ENCODE measurements at places on chromosomes 3 and 15.

GRCh38 chr3:116046350-116046749 lies 398.9 kb downstream of the LSAMP start:
- DNase-seq: no peak

GRCh38 chr15:47963265-47963664 lies 157.5 kb upstream of the SLC24A5 start:
- DNase-seq: peak; percentile 70

GRCh38 chr3:76383781-76384180 lies 598.4 kb upstream of the ZNF717 start:
- DNase-seq: no peak

DNA sequence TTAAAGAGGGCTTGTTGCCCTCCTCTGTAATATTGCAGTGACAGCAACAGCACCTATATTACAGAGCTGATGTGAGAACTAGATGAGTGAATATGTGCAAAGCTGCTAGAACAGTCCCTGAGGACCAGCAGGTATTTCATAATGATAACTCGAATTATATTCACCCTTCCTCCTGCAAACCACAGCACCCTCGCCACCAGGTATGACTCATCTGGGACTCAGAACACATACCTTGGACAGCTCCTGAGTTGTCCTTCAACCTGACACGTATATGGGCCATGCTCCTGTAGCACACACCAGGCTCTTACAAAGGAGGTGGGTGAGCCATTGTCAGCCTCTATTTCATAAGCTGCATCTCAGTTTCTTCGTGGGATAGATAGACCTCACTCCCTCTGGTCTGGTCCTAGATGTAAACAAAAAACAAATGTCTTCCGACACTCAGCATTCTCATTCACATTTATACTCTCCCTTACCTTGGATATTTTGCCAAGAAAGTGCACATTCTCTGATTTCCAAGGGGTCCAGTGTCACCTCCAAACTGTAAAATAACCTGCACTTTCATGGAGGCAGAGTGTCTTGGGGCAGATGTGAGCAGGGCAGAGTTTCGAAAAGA lies 124.5 kb downstream of the TLE3 start:
- no peak for DNase-seq

DNA sequence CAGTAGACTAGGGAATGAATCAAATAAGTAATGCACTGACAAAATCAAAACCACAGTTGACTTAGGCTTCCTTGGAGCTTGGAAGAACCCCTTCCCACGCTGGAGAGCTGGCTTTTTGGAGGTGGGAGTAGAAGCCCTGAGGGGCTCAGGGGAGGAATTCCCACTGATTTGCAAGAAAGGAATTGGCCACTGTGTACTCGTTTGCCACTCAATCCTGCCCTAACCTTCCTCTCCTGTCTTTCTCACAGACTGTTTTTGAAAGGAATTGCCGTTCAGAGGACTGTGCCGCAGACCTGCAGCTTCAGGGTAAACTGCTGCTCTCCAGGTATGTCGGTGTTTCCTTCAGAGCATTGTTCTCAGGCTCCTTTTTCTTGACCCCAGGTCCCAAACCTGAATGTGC lies 208.2 kb upstream of the CTDSPL start:
- DNase-seq: no peak

GRCh38 chr3:39280571-39280970 lies 735 bp upstream of the CX3CR1 start:
- no peak for DNase-seq

DNA sequence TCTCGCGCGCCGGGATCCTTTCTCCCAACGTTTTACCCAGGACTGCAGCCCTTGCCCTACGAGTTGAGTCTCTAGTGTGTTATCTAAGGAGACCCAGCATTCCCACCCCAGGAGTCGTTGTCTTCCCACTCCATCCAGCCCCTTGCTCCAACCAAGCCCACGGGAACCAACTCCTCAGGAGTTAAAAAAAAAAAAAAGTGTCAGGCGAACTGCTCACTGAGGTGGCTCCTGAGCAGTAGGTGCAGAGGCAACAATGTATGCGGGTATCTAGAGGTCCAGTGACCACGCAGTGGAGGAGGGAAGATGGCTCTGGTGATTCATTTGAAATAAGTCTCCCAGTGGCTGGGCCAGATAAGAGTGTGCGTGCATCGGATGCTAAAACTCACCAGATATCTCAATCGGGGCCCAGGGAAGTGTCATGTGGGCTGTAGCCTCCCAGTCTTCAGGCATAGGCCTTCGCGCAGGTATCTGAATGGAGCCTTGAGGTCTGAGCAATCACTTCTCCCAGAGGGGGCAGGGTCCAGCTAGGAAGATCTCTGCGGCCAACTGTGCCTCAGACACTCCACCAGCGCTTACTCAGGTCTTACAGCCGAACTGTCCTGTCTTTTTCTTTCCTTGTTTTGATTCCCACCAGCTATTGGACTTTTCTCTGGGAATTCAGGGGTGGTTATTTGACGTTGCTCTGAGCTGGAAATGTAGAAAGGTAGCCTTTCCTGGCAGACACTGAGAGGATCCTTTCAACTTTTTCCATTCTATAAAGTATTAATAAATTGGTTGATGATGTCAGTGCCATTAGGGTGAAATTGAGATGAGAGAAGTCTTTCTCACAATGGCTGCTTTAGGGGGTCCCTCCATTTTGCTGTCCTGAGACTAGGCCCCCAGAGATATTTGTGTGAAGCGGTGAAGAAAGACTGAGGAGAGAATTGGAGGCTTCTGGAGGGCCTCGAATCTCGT lies 21.0 kb downstream of the ZIC4 start:
- no peak for DNase-seq

GRCh38 chr3:196634829-196635228 lies 4.7 kb upstream of the NRROS start:
- no peak for DNase-seq

GRCh38 chr15:69789648-69790393 lies 307.9 kb downstream of the TLE3 start:
- DNase-seq: no peak

- DNase-seq: no peak
These were observed 57.7 kb downstream of the DUT start for GRCh38 chr15:48388910-48389309.

GRCh38 chr3:36212251-36212650 lies 168.1 kb upstream of the STAC start:
- DNase-seq: no peak

DNA sequence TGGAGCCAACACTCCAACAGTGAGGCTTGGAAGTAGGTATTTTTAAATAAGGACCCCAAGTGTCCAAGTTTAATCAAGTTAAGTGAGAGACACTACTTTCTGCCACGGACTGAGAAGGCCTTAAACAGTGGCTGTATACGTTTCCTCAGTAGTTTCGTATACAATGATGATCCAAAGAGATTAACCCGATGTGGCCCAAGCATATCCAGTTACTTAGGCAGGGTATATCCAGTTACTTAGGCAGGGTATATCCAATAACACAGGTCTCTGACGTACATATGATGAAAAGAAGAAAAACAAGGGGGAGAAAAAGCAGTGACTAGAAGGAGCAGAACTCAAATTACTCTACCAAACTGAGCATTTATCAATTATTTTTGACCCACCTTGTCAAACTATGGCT lies 591.4 kb downstream of the FOXP1 start:
- DNase-seq: no peak

- no peak for DNase-seq
These were observed 289.9 kb upstream of the RASGRP1 start for GRCh38 chr15:38854506-38854905.

DNA sequence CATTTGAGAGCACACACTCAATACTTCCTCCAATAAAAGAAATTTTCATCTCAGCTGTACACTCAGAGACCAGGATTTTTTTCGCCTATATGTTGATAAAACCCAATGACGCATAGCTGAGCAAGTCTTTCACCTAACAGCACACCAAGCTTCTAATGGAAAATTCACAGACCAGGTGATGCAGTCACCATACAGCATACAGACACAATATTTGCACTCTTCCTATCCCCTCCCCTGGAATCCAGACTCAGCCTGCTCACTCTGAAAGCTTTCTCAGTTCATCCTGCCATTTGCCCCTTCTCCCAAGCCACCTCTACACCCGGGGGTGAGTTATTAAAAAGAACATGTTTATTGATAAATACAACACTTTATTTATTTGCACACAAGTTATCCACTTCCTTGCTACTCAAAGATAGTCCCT lies 1.7 kb downstream of the TBC1D5 start:
- no peak for DNase-seq

- no peak for DNase-seq
These were observed 34.4 kb upstream of the CCDC80 start for GRCh38 chr3:112675349-112675748.

DNA sequence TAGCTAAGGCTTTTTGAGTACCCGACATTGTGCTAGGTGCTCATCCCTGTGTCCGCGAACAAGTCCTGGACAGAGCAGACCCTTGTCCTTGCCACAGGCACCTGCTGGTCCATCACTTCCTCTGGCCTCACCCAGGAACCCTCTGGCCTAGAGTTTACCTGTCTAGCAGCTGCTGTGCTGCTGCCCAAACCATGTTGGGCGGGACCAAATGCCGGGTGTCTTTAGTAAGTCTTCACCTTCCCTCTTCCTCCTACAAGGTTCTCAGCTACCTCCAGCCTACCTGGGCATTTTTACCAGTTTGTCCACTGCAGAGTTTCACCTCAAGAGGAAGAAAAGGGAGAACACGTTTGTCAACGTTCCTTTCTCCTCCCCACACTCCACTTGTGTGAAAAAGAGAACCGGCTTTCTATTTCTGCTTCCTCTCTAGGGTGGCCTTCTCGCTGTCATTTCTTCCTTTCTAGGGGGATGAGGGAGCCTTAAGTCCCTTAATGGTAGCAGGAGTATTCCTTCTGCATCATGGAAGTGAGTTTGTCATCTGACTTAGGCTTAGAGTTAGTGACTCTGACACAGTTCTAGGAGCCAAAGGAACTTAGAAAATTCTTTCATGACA lies 80.4 kb upstream of the GCNT3 start:
- no peak for DNase-seq

GRCh38 chr3:144496141-144496835 lies 524.7 kb downstream of the DIPK2A start:
- DNase-seq: no peak

DNA sequence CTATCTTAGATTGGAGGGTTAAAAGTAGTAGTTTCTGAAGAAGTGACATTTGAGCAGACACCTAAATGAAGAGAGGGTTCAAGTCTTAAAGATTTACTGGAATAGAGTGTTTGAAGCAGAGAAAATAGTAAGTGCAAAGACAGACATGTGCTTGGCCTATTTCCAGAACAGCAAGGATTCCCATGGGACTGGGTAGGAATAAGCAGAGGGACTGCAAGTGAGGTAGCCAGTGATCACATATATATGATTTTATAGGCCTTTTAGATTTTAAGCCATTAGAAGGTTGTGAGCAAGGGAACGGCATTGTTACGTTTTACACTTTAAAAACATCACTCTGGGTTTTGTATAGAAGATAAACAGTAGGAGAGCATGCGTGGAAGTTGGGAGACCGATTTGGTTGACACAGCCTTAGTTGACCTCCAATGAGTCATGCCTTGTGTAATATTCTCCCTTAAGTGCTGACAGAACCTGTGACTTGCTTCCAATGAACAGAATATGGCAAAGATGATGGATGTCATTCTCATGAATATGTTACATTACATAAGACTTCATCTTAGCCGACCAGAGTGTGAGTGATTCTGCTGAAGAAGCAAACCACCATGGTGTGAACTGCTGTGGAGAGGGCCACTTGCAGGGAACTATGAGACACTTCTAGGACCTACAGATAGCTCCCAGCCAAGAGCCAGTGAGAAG lies 37.1 kb upstream of the SLC4A7 start:
- DNase-seq: no peak

DNA sequence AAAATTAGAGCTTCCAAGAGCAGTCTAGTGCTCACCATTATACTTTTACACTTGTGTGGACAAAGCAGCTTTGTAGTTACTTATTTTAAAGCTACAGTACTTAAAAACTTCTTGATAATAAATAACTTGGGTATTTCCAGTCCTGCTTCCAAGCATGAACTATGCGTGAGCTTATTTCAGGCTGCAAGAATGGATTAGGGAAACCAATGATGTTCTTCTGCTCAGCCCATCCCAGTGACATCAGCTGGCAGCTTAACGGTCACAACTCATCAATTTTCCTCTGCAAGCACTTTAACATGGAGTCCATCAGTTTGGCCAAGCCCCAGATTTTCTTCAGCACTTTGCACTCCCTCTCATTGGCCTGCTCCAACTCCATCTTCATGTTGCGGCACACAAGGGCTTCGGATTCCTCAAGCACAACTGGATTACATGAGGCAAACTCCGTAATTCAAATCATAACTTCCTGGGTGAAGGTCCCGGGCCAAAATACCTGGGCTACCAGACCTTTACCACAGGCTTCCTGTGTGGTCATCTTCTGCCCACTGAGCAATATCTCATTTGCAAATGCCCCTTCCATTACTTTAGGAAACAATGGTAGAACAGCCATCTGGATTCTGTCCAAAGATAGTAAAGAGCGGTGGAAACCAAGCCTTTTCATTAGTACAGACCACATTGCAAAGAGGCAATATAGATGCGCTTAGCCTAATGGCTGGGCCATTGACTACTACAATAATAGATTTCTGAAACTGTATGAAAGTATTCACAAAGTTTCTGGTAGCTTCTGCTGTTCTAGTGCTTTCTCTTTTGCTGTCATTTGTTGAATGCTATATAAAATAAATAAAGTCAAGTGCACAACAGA lies 87.5 kb upstream of the DAZL start:
- no peak for DNase-seq

GRCh38 chr15:40121911-40122638 lies 13.4 kb upstream of the BMF start:
- no peak for DNase-seq

DNA sequence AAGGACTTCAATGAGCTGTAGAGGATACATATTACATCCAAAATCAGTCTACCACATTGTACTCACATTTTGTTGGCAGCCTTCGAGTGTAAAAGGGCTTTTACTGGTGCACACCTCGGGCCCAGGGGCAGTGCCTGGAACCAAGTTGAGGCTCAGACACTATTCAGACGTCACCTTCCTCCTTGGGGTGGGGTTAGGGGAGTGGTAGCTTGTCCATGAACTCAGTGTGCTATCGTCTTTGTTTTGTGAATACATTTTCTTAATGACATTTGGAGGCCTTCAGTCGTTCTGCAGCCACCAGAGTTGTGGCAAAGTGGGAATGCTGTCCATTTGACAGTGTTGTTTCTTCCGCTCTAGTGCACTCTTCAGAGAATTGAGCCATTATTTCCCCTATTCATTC lies 114.2 kb downstream of the PGPEP1L start:
- no peak for DNase-seq

DNA sequence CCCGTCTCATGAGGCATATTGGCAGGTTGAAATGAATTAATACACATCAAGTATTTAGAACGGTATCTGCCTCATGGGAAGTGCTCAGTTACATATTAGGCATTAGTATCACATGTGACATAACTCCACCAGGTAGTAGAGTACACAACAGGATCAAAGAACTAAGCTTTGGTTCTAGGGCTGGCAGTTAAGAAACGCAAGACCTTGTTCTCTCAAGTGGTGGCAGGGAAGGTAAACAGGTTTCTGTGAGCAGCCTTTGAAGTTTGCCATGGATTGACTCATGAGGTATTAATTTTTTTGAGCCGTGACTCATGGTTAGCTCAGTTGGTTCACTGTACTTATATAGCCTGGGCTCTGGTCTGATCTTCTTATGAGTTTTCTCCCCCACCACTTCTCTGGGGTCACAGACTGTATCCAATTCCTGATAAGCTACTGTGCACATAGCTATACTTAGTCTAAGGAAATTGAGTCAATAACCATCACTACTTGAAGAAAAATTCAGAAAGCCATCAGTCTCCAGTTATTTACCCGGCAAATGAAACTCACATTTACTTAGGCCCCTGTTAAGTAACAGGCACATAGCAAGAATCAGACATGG lies 155.6 kb upstream of the STT3B start:
- no peak for DNase-seq

- DNase-seq: no peak
These were observed 18.9 kb upstream of the ST3GAL6 start for GRCh38 chr3:98744283-98744682.
